Thymus (tissue), 14 donors: ENCODE measurements at places on chromosomes 5 and 9. TPM values are rescaled to one million over a fixed set of nuclear protein-coding genes. Genes with fewer than 3 reads are reported as not detected.

Gene CBY3
- 0.19 TPM for total RNA-seq

Gene SPATA31E1
- total RNA-seq: not detected

Gene C7
- 17.2 TPM for total RNA-seq

GRCh38 chr9:110186254-110186653 lies 21.7 kb downstream of the C9orf152 start:
- H3K36me3 ChIP-seq: no peaks in the 10 kb centered on the region
- DNase-seq: no peak
- no peaks in the 10 kb centered on the region for H3K27me3 ChIP-seq
- H3K4me1 ChIP-seq: peaks cover 58% of the 10 kb centered on the region
- H3K4me3 ChIP-seq: no peak overlapping the region

DNA sequence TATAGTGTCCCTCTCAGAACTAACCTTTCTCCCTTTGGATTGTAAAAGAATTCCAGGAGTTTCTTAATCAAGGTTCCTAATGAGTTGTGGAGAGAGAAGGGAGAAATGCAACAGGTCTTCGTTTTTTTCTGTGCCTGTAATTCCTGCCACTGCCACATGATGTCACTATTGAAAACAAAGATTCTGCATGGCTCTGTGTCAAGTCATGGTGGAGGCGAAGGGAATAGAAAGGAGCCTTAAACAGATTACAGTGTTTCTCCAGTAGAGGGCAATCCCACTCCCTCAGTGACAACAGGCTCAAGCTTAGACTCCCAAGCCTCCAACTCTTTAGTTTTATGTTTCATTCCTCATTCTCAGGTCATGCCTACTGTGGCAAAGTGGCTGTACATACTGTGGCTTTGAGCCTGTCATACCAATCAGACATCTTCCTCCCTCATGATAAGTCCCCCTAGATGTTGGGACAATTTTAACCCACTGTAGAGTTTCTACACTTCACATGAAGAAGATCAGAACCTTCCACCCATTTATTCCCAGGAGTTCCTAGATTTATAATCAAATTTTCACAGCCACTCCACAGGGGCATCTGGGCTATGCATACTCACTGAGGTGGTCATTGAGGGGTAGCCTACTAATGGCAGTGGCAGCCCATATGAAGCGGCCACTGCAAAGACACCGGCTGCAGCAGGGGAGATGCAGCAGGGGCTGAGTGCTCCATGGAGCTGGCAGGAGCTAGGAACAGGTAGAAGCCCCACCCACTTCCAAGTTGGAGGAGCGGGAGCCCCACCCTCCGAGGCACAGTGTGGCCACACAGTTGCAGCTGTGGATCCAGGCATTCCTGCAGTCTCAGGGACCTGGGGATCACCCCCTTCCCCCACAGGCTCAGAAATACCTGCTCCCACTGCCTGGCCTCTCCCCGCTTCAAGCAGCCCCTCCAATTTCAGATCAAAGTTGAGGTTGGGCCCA lies 97.4 kb upstream of the TRIM32 start:
- H3K4me1 ChIP-seq: no peaks in the 10 kb centered on the region
- DNase-seq: no peak
- no peaks in the 10 kb centered on the region for H3K36me3 ChIP-seq
- no peak overlapping the region for H3K27ac ChIP-seq

GRCh38 chr5:37742111-37742510 lies 97.7 kb downstream of the GDNF start:
- peaks cover 5% of the 10 kb centered on the region for H3K36me3 ChIP-seq
- DNase-seq: no peak
- H3K27ac ChIP-seq: no peak overlapping the region
- no peaks in the 10 kb centered on the region for H3K4me1 ChIP-seq
- H3K4me3 ChIP-seq: no peak overlapping the region

GRCh38 chr9:136754059-136754572 lies 3.9 kb downstream of the LCN8 start:
- DNase-seq: no peak
- H3K27me3 ChIP-seq: peaks cover 8% of the 10 kb centered on the region
- H3K4me1 ChIP-seq: no peaks in the 10 kb centered on the region
- H3K4me3 ChIP-seq: no peak overlapping the region

DNA sequence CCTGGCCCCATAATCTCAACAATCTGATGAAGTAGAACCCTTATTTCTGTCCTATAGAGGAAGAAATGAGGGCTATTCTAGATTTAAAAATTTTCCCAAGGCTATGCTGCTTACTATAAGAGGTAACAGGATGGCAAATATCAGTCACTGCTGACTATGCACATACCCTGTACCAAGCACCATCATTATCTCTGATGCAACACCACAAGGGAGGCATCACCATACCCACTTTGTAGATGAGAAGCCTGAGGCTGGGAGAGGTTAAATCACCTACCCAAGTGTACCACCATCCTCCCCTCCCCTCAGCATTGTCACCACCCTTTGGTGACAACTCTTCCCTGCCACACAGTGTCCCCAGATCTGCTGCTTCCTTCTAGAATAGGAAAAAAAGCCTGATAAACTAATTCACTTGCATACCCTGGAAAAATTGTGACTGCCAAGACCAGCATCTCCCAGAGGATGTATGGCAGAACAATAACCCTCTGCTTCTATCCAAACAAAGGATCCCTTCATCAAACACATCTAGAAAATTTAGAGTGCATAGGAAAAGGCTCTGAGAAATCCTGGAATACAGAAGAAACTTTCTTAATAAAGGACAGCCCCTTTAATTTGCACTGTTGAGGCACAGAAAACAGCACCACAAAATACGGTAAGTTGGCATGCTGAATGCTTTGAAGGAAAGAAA lies 48.3 kb downstream of the PRRC1 start:
- H3K4me3 ChIP-seq: no peak overlapping the region
- DNase-seq: no peak
- H3K27ac ChIP-seq: no peak overlapping the region
- no peaks in the 10 kb centered on the region for H3K27me3 ChIP-seq

DNA sequence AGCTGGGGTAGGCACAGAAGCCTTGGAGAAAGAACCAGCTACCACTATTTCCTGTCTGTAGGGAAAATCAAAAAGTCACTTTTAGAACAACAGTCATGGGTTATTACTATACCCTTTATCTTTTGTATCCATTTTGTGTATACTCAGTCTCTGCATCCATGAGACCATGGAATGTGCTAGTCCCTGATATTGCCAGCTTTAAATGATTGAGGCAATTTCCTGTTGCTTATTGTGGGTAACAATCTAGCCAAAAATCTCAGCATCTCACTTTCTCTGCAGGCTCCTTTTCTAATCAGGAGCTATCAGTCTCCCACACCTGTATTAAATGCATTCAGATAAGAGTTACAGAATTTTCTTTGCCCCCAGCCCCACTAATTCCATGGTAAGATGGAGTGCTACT lies 968 bp upstream of the KDM3B start:
- H3K4me3 ChIP-seq: no peak overlapping the region
- no peak for DNase-seq
- H3K4me1 ChIP-seq: peaks cover 11% of the 10 kb centered on the region
- H3K27ac ChIP-seq: no peak overlapping the region
- no peaks in the 10 kb centered on the region for H3K27me3 ChIP-seq

DNA sequence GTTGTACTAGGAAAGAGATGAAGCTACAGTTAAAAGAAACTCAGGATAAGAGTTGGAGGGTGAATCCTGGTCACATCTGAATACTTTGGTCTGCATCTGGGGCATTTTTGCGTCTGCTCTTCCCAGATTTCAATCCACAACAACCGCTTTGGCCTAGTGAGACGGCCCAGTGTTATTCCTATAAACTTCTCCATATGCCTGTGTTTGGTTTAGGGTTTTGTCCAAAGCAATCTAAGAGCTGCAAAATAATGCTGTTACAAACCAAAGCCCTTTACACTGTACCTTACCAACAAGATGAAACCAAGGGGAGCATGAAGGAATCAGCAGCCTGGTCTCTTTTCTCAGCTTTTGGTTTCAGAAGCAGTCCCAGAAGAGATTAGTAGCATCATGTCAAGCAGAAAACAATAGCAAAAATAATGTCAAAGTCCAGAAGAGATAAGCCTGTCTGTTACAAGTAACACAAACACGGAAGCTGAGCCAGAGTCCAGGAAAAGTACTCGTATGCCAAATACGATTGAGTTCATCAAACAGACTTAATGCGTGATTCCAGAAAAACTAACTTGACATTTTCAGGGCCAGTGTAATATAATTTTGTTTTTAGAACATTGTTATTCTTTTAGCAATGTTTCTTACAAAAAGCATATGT lies 379.9 kb upstream of the ACO1 start:
- no peaks in the 10 kb centered on the region for H3K36me3 ChIP-seq
- no peaks in the 10 kb centered on the region for H3K4me1 ChIP-seq
- no peak overlapping the region for H3K4me3 ChIP-seq
- no peak overlapping the region for H3K27ac ChIP-seq
- H3K27me3 ChIP-seq: no peaks in the 10 kb centered on the region

- no peak overlapping the region for H3K4me3 ChIP-seq
- DNase-seq: no peak
- no peak overlapping the region for H3K27ac ChIP-seq
- no peaks in the 10 kb centered on the region for H3K4me1 ChIP-seq
Measured at GRCh38 chr5:102532123-102532522, 33.3 kb upstream of the SLCO6A1 start.

DNA sequence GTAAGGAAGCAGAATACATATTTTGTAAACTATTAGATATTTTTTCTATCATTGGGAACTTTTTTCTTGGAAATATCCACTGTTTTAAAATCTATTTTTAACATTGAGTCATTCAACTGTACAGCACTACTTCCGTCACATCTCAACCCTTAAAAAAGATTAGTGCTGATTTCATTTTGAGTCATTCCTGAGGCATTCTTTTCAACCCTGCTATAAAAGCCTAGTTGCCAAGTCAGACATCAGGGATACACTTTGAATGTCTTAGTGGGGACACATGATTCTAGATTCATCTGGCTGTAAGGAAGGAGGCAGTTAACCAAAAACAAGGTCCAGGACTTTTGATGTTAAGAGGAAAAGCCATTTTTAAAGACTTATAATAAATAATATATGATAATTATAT lies 160.9 kb downstream of the GIN1 start:
- H3K4me1 ChIP-seq: no peaks in the 10 kb centered on the region
- no peaks in the 10 kb centered on the region for H3K36me3 ChIP-seq
- DNase-seq: no peak
- no peak overlapping the region for H3K4me3 ChIP-seq

- no peak overlapping the region for H3K27ac ChIP-seq
- no peaks in the 10 kb centered on the region for H3K36me3 ChIP-seq
- peaks cover 3% of the 10 kb centered on the region for H3K27me3 ChIP-seq
- H3K4me3 ChIP-seq: no peak overlapping the region
- no peaks in the 10 kb centered on the region for H3K4me1 ChIP-seq
- DNase-seq: no peak
Measured at GRCh38 chr5:168300326-168301182, 9.1 kb downstream of the WWC1 start.

Gene VAV2
- 5.4 TPM for total RNA-seq

DNA sequence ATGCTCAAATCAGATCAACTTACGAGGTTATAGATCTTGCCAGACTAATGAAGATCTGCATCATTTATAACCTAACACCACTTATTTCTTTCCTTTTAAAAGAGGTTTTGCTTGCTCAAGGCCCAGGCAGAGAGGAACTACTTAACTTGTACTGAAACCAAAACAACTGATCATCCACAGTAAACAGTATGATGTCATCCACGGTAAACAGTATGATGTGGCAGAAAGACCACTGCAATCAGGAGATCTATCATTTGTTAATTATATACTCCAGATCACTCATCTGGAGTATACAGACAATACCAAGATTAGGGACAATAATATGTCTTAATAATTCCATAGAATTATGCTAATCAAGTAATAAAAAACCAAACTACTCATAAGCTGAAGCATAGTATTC lies 116.8 kb downstream of the ADAMTS6 start:
- no peak overlapping the region for H3K27ac ChIP-seq
- no peak overlapping the region for H3K4me3 ChIP-seq
- no peaks in the 10 kb centered on the region for H3K36me3 ChIP-seq
- DNase-seq: no peak
- no peaks in the 10 kb centered on the region for H3K27me3 ChIP-seq

Gene TUSC1
- total RNA-seq: 6.2 TPM

DNA sequence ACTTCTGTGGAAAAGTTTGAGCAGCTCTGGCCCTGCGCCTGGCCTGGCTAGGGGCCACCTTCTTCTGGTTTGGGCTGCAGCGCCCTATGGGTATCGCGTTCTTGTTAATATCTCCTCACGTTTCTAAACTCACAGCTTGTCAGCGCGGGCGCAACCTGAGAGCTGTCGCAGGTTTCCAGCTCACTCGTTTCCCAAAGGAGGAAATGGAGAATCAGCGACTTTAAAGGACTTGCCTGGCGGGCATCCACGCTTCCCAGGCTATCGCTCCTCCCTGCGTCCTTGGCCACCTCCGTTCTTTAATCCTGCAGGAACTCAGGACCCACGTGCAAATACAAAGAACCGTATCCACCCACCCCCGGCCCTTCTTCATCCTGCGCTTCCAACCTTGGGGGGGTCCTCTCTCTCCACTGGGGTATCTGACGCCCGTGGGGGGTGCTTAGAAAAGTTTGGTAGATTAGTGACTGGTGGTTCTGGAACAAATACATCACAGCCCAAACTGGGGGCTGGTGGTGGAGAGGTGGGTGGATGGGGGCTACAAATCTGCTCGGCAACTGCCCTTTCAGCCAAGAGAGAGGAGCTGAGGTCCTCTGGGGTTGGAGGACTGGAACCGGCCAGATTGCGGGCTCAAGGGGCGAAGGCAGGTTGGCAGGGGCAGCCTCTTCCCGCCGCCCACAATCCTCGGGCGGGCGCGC lies 578 bp upstream of the PSAT1 start:
- peak overlapping the region; percentile 48 for H3K27ac ChIP-seq
- H3K4me3 ChIP-seq: peak overlapping the region; percentile 74
- H3K27me3 ChIP-seq: no peaks in the 10 kb centered on the region
- H3K36me3 ChIP-seq: no peaks in the 10 kb centered on the region

Gene FRRS1L
- 0.09 TPM for total RNA-seq

GRCh38 chr9:32738501-32739172 lies 44.7 kb upstream of the TMEM215 start:
- H3K36me3 ChIP-seq: no peaks in the 10 kb centered on the region
- H3K4me1 ChIP-seq: no peaks in the 10 kb centered on the region
- no peaks in the 10 kb centered on the region for H3K27me3 ChIP-seq
- H3K4me3 ChIP-seq: no peak overlapping the region
- no peak overlapping the region for H3K27ac ChIP-seq
